BE2C (cell line): ENCODE measurements at places on chromosomes 12 and 14.

- no peak for DNase-seq
Observed at GRCh38 chr12:95237315-95237714, 19.7 kb downstream of the VEZT start.

- DNase-seq: no peak
Observed at GRCh38 chr14:81940651-81941050, 407.0 kb upstream of the SEL1L start.

DNA sequence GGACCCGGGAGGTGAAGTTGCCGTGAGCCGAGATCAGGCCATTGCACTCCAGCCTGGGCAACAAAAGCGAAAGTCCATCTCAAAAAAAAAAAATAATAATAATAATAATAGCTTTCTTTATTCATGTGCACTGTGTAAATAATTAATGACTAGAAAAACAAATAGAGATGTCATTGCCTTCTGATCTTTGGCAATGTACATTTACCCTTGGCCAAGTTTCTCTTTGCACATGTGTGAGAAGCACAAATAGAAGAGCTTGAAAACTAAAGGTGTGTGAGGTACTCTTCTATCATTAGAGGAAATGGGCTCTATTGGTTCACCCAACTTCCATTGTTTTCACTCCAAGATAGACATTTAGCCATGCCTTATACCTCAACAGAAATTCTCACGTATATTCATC, 170.1 kb upstream of the PDZRN4 start:
- DNase-seq: no peak

- no peak for DNase-seq
Observed at GRCh38 chr12:127790376-127790775, 476.6 kb upstream of the TMEM132C start.

DNA sequence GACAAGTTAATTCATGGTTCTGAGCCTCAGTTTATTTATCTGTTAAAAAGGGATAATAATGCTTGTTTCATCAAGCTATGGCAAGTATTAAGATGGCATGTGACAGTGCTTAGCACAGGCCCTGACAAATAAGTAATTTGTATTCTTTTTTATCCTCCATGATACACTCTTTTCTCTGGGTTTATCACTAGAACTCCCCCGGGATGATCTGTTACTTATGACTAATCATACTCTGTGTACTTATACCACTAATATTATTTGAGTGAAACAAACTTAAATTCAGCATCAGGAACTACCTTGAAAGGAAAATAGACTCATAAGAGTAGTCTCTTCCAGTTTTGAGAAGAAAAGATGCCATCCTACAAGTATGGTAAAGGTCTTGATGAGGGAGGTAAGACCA, 283.8 kb downstream of the PAWR start:
- no peak for DNase-seq

GRCh38 chr12:95848575-95849388, 10.0 kb upstream of the SNRPF start:
- no peak for DNase-seq

DNA sequence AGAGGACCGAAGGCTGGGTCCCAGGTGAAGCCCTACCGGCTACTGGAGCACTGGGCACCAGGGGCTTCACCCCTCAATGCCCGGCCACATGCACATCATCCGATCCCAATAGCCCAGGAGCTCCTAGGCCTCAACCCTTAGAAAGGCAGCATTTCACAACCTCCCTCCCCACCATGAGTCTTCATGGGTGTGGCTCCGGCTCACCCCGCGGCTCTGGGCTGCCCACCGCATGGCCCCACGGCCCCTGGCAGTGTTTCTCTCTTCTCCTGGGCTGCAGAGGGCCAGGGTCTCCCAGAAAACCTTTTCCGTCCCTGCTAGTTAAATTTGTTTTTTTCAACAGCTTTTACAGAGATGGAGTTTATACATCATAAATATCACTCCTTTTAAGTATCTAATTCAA, 28.6 kb upstream of the DLK1 start:
- DNase-seq: no peak

DNA sequence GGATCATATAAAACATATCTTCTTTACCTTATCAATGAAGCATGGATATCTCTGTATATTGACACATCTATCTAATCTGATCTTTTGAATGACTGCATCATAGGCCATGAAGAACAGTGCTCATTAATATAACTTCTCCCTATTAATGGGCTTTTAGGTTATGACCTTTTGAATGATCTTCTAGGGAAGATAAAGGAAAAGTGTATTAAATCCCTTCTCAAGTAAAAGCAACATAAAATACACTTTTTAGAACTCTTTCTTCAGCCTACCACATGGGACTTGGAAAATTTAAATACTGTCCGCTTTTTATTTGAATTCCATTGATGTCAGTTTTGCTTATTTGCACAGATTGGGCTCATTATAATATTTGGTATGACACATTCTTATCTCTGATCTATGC, 425.4 kb downstream of the MED13L start:
- no peak for DNase-seq

GRCh38 chr12:92859650-92860386, 69.3 kb downstream of the EEA1 start:
- no peak for DNase-seq

DNA sequence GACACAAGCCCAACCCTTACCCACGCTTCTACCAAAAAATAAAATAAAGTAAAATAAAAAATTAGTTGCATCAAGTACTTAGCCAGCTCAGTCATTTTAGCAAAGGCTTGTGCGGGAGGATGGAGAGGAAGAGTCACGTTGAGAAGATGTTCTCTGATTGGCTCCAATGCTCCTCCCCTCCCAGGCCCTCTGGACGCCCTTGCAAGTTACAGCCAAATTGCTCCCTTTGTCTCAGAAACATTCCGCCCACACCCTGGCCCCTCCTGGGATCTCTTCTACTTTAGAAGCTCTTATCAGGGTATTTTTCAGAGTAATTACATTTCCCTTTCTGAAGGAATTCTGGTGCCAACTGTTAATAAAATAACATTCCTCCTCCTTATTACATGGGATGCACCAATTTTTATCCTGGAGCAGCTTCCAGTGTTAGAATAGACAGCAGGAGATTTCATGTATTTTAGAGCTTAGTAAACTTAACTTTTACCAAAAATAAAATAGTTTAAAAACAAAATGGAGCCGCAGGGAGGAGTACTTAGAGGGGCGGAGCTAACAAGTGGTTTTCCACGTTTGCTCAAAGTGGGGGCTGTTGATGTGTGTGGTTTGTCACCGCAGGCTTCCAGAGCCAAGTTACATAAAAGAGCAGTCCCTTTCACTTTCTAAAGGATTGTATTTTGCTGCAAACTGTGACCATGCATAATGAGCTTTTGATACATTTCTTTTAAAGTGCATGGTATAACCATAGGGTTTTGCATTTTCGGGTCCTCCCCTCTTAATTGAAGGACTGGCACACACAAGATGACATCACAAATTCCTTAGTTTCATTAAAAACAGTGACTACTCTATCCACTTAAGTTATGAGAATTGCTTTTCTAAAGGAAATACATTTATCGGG, 71.7 kb upstream of the RAP1B start:
- DNase-seq: no peak

DNA sequence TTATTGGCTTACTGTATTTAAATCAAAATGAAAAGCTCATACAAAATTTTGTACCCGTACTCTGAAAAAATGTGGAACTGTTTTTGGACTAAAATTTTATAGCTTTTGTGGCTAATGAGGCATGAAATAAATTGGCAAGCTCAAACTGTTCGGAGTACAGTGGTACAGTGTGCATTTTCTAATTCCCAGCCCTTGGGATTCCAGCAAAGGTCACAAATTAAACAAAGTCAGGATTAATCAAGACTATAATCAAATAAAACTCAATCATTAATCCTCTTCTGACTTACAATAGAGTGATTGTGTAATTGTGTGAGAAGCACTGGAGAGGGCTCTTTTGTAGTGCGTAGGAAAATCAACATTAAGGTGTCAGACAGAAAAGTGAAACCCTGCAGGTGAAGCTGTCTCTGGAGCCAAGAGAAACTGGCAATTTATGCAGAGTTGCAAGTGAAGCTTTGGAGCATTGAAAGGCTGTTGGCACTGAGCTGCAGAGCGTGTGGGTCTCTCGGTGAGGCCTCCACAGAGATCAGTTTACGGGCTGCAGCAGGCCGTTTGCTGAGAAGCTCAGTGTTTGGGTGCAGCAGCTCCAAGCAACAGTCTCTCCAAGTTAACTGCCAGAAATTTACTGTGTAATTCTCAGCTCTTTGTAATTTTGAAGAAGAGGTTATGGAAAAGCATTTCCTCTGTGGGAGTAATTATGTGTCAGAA, 275.9 kb downstream of the FBXL14 start:
- DNase-seq: no peak

- no peak for DNase-seq
Observed at GRCh38 chr14:22412926-22413411, 176.1 kb downstream of the DAD1 start.

DNA sequence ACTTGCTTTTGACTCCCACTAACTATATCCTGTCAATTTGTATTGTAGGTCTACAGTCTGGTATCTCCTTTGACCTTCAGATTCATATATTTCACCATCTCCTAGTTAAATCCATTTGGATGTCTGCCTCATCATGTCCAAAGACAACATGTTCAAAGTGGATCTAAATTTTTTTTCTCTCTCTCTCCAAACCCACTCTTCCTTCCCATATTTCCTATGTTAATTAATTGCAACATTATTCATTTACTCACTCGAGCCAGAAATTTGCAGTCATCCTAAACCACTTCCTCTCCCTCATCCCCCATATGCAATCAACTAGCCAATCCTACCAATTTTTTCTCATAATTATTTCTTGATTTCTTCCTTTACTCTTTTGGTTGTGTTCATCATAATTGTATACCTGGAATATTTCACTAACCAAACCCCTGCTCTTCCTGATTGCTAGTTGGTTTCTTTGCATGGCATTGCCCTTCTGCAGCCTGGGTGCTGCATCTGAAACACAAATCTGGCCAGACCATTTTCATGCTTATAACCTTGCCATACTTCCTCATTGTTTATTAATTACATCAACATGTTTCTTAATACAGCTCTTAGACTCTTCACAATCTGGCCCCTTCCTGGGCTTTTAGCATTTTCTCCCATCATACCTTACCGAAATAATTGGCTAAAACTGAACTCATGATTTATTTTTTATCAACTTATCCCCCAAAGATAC, 442.2 kb downstream of the ADAMTS20 start:
- DNase-seq: no peak

- no peak for DNase-seq
Observed at GRCh38 chr14:64464651-64465050, 648 bp upstream of the AKAP5 start.

DNA sequence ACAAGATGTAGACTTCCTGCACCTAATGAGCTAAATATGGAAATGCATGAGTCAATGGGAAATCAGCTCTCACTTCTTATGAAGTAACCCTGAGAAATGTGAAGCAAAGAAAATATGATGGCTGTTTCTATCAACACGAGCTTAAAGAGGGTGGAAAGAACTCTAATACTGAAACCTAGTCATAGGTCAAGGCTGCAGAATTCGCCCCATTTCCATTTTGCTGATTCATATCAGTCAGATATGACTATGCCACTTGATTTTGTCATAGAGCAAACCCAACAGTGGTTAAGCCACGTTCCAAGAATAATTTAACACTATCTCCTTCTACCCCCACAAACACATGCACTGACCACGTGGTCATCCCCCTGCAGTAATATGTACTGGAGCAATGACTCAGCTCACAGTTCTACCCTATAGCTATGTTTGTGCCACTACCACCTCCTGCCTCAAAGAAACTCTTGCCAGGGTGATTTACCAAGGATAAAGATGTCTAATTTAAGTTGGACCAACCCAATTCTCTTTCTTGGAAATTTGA, 157.5 kb downstream of the TMTC3 start:
- no peak for DNase-seq

- no peak for DNase-seq
Observed at GRCh38 chr12:26132866-26133265, 8.0 kb upstream of the BHLHE41 start.

DNA sequence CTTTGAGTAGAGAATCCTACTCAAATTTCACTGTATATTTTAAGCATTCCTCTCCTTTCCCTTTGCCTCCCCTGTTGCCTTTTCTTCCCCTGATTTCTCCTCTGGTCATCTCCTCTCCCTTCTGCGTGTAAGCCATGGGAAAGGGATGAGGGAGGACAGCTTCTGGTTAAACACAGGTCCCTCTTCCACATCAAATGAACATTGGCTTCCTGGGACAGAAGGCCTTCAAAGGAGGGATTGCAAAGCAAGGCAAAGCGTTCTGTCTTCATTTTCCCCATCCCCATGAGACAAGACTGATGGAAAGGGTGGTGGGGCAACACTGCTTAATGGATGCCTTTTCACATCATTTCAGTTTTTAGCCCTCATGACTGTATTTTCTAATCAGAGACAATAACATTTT, 26.2 kb downstream of the GPRC5A start:
- no peak for DNase-seq

GRCh38 chr12:68861890-68862289, 53.9 kb downstream of the MDM2 start:
- DNase-seq: no peak

DNA sequence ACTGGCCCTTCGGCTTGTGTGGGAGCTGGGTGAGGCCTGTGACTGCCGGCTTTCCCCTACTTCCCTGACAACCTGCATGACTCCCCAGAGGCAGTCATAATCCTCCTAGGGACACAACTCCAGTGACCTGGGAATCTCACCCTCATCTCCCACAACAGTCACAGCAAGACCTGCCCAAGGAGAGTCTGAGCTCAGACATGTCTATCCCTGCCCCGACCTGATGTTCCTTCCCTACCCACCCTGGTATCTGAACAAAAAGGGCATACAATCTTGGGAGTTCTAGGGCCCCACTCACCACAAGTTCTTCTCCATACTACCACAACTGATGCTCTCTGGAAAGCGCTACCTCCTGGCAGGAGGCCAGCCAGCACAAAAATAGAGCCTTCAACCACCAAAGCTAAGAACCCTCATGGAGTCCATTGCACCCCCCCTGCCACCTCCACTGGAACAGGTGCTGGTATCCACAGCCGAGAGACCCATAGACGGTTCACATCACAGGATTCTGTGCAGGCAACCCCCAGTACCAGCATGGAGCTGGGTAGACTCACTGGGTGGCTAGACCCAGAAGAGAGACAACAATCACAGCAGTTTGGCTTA, 16.8 kb downstream of the ATP23 start:
- no peak for DNase-seq

GRCh38 chr12:104665296-104665695, 208.5 kb downstream of the CHST11 start:
- no peak for DNase-seq

- no peak for DNase-seq
Observed at GRCh38 chr12:124307556-124307825, 12.6 kb downstream of the RFLNA start.

- DNase-seq: no peak
Observed at GRCh38 chr12:24728366-24728765, 220.5 kb downstream of the BCAT1 start.

DNA sequence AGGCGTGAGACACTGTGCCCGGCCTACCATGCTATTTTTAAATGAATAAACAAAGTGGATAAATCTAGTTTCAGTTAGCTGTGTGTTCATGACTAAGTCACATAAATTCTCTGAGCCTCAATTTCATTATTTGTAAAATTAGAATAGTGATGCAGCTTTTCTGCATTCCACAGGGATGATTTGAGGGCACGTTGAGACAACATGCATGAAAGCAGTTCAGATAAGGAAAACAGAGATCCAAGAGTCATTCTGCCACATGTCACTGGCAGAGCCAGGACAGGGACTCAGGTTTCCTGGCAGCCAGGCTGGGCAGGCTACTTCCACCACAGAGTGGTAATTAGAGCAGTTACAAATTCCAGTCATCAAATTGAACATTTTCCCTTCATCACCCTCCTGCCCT, 2.9 kb upstream of the PPP4R4 start:
- no peak for DNase-seq
